ENCODE measurements at places on chromosomes 7 and 10. TPM values are rescaled to one million over a fixed set of nuclear protein-coding genes. Genes with fewer than 3 reads are reported as not detected.

DNA sequence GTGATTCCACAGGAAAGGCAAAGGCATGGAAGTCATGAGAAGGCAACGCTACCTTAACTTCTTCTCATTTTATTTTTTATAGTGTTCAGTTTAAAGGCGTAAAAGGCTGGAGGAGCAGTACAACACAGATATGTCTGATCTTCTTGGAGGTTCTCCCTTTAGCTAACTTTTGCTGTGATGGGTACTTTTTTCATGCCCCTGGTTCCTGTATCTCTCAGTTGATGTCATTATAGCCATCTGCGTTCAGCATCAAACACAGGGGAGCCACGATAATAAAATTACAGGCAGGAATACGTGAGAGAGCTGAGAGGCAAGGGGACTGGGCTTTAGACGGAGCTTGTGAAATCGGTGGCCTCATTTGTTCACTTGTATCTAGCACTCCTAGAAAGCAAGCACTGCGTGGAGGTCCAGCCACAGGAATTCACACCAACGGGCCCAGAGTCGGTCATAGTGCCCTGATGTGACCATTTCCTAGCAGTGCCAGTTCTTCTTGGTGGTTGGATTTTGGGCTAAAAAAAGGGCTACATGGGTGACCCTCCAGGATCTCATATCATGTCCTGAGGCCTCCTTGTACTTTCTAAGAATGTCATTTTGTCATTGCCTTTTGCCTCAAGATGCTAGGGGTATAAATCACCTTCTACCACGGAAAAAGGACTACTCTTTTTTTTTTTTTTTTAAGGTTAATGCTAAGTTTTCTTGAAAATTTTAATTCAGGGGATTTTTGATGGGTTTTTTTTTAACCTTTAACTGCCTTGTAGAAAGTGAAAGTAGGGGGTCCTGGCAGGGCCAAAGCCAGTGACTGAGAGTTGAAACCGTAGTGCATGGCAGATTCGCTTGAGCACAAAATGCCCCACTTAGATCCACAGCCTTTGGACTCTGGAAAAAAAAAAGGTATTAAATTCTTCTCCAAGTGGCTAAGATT lies 191.5 kb downstream of the CELF2 start:
- H3K36me3 ChIP-seq = peaks cover 30% of the 10 kb centered on the region
- peak overlapping the region; percentile 15 for H3K4me3 ChIP-seq
- no peak overlapping the region for H3K27ac ChIP-seq
- H3K4me1 ChIP-seq = peaks cover 95% of the 10 kb centered on the region
- H3K27me3 ChIP-seq = no peaks in the 10 kb centered on the region

DNA sequence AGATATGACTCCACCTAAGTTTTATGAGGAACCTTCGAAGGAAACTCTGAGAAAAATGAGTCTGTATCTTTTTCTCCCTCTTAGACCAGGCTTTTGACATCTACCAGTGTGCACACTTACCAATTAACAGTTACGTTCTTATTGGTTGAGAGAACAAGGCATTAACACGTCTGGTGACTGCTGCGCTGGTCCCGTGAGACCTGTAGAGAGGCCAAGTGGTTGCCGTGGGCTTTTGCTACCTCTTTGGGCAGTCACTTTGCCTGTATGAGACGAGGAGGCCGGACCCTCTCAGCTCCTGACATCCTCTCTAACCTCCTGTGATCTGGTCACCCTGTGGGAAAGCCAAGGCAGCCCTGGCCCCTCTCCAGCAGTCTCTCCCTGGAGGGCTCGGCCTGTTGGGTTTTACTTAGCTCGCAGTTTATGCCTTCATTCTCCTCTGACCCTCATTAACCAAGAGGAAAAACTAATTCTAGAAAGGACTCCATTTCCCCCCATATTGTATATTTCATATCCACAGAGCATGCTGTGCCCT lies 513.9 kb upstream of the GALNT17 start:
- H3K4me1 ChIP-seq = no peaks in the 10 kb centered on the region
- DNase-seq = no peak
- H3K36me3 ChIP-seq = no peaks in the 10 kb centered on the region
- no peak overlapping the region for H3K27ac ChIP-seq
- H3K4me3 ChIP-seq = no peak overlapping the region

Gene MARVELD1
- total RNA-seq = 4.7 TPM

DNA sequence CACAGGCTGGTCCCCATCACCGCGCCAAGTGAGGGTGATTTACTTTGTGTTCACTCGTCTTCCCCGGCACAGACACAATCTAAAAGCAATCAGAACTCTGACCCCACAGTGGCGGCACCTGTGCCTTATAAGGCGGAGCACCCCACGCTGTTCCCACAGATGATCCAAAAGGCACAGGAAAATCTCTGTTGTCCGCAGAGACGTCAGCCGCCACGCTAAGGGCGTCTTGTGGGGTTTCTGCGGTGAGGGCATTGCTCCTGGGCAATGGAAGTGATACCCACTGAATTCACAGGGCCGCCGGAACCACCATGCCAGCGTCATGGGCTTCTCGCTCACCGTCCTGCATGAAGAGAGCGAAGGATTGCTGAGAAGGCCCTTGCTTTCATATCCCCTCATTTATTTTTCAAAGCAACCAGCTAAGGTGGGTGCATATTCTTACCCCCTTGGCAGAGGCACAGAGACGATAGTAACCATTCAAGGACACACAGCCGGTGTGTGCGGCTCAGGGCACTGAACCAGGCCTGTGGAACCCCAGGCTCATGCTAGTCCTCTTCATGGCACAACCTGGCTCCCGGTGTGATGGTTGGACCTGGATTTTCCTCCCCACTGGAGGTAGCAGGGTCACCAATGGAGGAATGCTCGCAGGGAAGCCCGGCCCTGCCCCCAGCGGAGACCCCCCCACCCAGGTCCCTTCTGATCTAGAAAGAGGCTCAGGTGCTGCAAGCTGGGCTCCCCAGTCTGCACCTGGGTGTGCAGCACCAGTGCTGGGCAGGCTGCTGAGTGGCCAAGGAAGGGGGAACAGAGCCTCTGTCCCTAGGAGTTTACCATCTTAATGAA lies 279.0 kb downstream of the TCERG1L start:
- no peak for DNase-seq
- no peaks in the 10 kb centered on the region for H3K36me3 ChIP-seq
- H3K4me1 ChIP-seq = no peaks in the 10 kb centered on the region
- no peak overlapping the region for H3K27ac ChIP-seq
- H3K4me3 ChIP-seq = no peak overlapping the region

GRCh38 chr7:26035552-26035951 lies 116.4 kb upstream of the NFE2L3 start:
- H3K27me3 ChIP-seq = peaks cover 3% of the 10 kb centered on the region
- H3K4me3 ChIP-seq = no peak overlapping the region
- no peak overlapping the region for H3K27ac ChIP-seq
- DNase-seq = no peak
- no peaks in the 10 kb centered on the region for H3K4me1 ChIP-seq
- no peaks in the 10 kb centered on the region for H3K36me3 ChIP-seq

Gene GDF2
- total RNA-seq = not detected

Gene FAM180A
- not detected for total RNA-seq

DNA sequence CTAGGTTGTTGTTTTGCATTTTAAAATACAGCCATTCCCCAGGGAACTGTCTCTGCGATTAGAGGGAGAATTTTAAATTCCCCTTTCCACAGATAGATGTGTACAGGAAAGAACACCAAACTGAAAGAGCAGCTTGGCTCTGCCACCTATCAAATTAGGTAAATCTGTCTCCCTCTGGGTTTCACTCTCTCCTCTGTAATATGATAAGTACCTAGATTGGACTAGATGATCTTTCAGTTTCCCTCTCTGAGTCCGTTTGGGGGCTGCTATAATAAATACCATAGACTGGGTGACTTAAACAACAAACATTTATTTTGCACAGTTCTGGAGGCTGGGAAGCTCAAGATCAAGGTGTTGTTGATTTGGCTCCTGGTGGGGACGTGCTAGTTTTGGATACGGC lies 186.0 kb downstream of the KIF20B start:
- H3K4me3 ChIP-seq = no peak overlapping the region
- H3K27me3 ChIP-seq = no peaks in the 10 kb centered on the region
- DNase-seq = no peak
- H3K4me1 ChIP-seq = no peaks in the 10 kb centered on the region
- no peaks in the 10 kb centered on the region for H3K36me3 ChIP-seq
- H3K27ac ChIP-seq = no peak overlapping the region

DNA sequence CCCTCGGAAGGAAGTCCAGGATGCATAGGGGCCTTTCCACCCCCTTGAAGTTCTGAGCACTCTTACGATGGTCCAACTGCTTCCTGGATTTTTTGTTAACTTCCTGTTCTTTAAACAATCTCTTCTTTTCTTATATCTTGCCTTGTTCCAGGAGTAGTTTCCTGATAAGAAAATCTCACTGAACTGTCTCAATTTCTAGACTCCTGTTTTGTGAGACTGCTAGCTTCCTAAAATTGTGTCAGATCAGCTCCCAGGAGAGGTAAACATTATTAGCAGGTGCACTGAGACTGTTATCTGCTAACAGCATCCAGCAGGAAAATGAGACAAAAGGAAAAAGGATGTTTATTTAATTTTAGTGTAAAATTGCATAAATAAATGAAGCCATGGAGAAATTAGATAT lies 106.2 kb upstream of the PITRM1 start:
- H3K4me3 ChIP-seq = no peak overlapping the region
- no peak for DNase-seq
- no peak overlapping the region for H3K27ac ChIP-seq
- peaks cover 2% of the 10 kb centered on the region for H3K27me3 ChIP-seq
- no peaks in the 10 kb centered on the region for H3K36me3 ChIP-seq
- H3K4me1 ChIP-seq = no peaks in the 10 kb centered on the region

Gene CFAP70
- total RNA-seq = 0.86 TPM

DNA sequence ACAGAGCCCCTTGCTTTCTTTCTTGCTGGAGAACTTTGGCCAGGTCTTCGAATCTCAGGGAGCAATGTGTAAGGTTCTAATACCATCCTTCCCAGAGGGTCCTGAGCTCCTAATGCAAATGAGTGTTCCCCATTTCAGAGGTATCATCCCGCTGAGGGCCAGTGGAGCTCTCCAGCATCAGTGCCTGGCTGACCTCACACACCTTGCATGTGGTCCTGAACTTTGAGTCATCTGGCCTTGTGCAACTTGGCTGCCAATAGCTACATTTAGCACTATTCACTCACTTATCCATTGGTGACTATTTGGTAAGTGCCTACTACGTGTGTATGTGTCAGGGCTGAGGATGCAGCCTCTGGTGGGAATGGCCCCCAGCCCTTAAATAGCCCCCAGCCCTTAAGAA lies 48.4 kb upstream of the HABP2 start:
- H3K36me3 ChIP-seq = no peaks in the 10 kb centered on the region
- DNase-seq = no peak
- H3K27me3 ChIP-seq = no peaks in the 10 kb centered on the region

- H3K4me1 ChIP-seq = no peaks in the 10 kb centered on the region
- H3K36me3 ChIP-seq = no peaks in the 10 kb centered on the region
- DNase-seq = no peak
- H3K27me3 ChIP-seq = no peaks in the 10 kb centered on the region
Measured at GRCh38 chr7:79182283-79182682, 271.2 kb downstream of the MAGI2 start.

Gene RNF133
- total RNA-seq = not detected

DNA sequence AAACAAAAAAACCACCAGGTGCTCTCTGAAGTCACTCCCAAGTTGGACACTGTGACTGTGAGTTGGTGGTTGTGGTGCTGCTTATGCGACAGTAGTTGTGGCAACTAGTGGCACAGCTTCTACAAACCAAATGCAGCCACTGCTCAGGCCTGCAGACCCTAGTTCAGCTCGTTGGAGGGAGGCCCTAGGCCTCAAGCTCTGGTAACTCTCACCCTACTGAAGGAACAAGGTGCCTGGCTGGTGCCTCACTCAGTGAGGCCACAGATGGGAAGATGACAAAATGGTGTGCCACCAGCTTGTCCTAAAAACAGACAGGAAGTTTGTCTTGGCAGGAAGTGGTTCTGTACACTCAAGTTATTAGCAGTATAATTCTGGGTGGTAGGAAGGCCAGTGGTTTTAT lies 45.3 kb upstream of the RAPGEF5 start:
- no peak overlapping the region for H3K4me3 ChIP-seq
- DNase-seq = no peak
- no peaks in the 10 kb centered on the region for H3K36me3 ChIP-seq
- peaks cover 10% of the 10 kb centered on the region for H3K4me1 ChIP-seq

- no peaks in the 10 kb centered on the region for H3K27me3 ChIP-seq
- no peaks in the 10 kb centered on the region for H3K4me1 ChIP-seq
- DNase-seq = no peak
- no peaks in the 10 kb centered on the region for H3K36me3 ChIP-seq
Measured at GRCh38 chr10:14782691-14783363, 8.1 kb upstream of the FAM107B start.

Gene TAS2R4
- 0.62 TPM for total RNA-seq

GRCh38 chr7:120180221-120180620 lies 92.8 kb upstream of the KCND2 start:
- no peaks in the 10 kb centered on the region for H3K27me3 ChIP-seq
- H3K27ac ChIP-seq = no peak overlapping the region
- H3K4me3 ChIP-seq = no peak overlapping the region

- H3K27ac ChIP-seq = no peak overlapping the region
- H3K4me3 ChIP-seq = no peak overlapping the region
- no peak for DNase-seq
- no peaks in the 10 kb centered on the region for H3K4me1 ChIP-seq
- H3K27me3 ChIP-seq = no peaks in the 10 kb centered on the region
Measured at GRCh38 chr10:43923328-43923727, 274.6 kb upstream of the ZNF32 start.

Gene CYP2C8
- not detected for total RNA-seq

Gene FAM20C
- 3.2 TPM for total RNA-seq

Gene CYP26C1
- not detected for total RNA-seq

Gene C10orf62
- not detected for total RNA-seq

Gene GATA3
- 48.9 TPM for total RNA-seq

DNA sequence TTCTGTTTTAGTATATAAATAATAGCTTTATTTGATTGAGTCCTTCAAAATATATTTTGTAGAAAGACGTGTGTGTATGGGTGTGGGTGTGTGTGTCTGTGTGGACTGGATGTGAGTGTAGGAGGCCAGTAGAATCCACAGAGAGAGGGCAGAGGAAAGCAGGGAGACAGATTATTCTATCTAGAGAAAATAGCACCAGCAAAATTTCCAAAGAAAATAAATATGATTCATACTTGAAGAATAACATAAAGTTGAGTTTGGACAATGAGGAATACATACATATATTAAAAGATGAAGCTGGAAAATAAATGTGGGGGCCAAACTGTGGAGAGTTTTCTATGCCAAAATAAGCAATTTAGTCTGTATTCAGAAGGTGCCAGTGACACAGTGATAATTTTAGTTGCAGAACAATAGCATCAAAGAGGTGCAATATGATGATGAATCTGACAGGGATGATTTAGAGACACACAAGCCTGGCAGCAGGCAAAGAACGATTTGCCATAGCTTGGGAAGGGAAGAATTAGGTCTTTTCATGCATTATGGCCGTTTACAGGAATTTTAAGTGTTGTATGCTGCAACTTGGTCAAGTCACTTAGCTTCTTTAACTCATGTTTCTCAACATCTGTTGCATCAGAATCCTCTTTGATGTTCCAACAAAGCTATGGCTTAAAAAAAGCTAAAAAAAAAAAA lies 121.3 kb downstream of the SEMA3A start:
- DNase-seq = no peak
- H3K27ac ChIP-seq = no peak overlapping the region

GRCh38 chr7:30941582-30942323 lies 22.0 kb upstream of the GHRHR start:
- H3K36me3 ChIP-seq = no peaks in the 10 kb centered on the region
- H3K4me1 ChIP-seq = no peaks in the 10 kb centered on the region
- DNase-seq = no peak
- peaks cover 3% of the 10 kb centered on the region for H3K27me3 ChIP-seq

GRCh38 chr10:48935577-48935976 lies 4.1 kb downstream of the LRRC18 start:
- no peak overlapping the region for H3K27ac ChIP-seq
- H3K36me3 ChIP-seq = no peaks in the 10 kb centered on the region
- H3K27me3 ChIP-seq = no peaks in the 10 kb centered on the region
- H3K4me3 ChIP-seq = no peak overlapping the region
- DNase-seq = no peak

Gene SORBS1
- 0.92 TPM for total RNA-seq

Gene COL28A1
- total RNA-seq = not detected
